Progenitor cell of endocrine pancreas (in vitro differentiated cells): ENCODE measurements at places on chromosomes 4 and X. TPM values are rescaled to one million over a fixed set of nuclear protein-coding genes. Genes with fewer than 3 reads are reported as not detected.

DNA sequence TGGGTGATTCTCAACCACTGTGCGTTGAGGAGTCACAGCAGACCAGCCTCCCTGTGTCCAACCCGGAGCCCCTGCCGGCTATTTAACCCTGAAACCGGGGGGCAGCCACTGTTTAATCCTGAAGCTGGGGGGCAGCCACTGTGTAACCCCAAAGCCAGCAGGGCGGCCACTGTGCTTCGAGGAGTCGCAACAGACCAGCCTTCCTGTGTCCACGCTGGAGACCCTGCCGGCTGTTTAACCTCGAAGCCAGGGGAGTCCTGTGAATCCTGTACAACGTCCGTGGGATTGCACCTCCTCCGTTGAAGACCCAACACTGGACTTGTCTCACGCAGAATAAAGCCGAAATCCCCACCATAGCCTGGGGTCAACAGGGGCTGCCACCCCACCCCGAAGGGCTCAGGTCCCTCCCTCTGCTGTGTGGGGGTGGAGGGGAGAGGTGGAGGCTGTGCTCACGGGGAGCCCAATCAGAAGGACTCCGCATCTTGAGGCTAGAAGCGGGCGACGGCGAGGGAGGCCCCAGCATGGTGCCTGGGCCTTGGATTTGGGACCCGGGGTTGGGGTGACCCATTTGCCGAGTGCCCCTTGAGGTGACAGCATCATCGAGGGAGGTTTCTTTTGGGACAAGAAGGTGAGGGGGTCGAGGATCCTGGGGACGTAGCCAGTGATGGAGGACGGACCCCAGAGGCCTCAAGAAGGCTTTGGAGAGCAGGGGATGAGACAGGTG is 94.9 kb downstream of the ADRA2C start:
- H3K36me3 ChIP-seq, result no peaks in the 10 kb centered on the region
- no peak overlapping the region for H3K4me3 ChIP-seq
- no peak overlapping the region for H3K27ac ChIP-seq
- H3K4me1 ChIP-seq, result peaks cover 1% of the 10 kb centered on the region
- no peak for DNase-seq

The TAF9B gene
- total RNA-seq, result 27.5 and 27.9 TPM in 2 replicates

The IGFBP7 gene
- total RNA-seq, result 8.4 and 12.3 TPM in 2 replicates

GRCh38 chrX:17860179-17860780 is 818 bp downstream of the RAI2 start:
- H3K4me1 ChIP-seq, result peaks cover 9% of the 10 kb centered on the region
- peak overlapping the region; percentile 75 for H3K4me3 ChIP-seq
- peak overlapping the region; percentile 74 for H3K27ac ChIP-seq
- peaks cover 75% of the 10 kb centered on the region for H3K27me3 ChIP-seq

The ATP1B4 gene
- total RNA-seq, result not detected in 2 replicates
